ENCODE measurements at places on chromosomes 5 and 9.

DNA sequence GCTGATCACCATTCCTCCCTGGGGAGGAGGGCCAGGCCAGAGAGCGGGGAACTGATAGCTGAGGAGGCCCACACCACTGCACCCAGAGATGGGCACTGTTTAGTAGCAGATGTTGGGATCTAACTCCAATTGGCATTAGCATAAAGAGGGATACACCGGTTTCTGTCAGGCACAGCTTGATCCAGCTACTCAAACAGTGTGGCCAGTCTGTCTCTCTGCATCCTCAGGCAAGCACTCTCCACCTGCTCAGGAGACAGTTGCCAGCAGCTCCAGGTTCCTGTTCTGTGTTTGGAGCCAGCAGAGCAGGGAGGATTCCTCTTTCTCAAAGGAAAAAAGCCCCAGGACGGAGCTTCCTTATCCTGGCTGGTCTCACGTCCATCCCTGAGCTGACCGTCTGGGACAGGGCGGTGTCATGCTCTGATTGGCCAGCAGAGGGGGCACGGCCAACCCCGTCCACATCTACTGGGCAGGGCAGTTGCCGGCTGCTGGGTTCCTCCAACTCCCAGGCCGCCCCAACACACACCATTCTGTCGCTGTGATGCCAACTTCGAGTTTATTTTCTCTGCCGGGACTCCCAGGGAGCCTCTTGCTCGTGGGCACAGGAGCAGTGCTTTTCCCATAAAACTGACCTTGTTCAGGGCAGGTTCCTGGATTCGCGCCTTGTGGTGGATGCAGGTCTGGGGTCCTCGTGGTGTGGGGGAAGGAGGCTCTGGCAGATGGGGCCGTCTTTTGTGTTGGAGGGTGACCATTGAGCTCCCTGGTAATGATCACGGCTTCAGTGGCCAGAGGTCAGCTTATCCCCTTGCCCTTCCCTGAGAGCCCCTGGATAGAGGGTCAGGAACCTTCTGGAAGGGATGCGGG lies 47.9 kb downstream of the COL5A1 start:
- H3K4me1 ChIP-seq: peaks cover 7% of the 10 kb centered on the region
- no peaks in the 10 kb centered on the region for H3K36me3 ChIP-seq
- DNase-seq: no peak

- H3K36me3 ChIP-seq: no peaks in the 10 kb centered on the region
- H3K4me1 ChIP-seq: no peaks in the 10 kb centered on the region
- no peak overlapping the region for H3K27ac ChIP-seq
- no peaks in the 10 kb centered on the region for H3K27me3 ChIP-seq
- H3K4me3 ChIP-seq: no peak overlapping the region
Observed at GRCh38 chr9:15622318-15622971, 69.6 kb downstream of the CCDC171 start.

- H3K27me3 ChIP-seq: no peaks in the 10 kb centered on the region
- H3K27ac ChIP-seq: peak overlapping the region; percentile 71
- H3K4me1 ChIP-seq: peaks cover 93% of the 10 kb centered on the region
Observed at GRCh38 chr5:1517838-1518237, 5.9 kb downstream of the LPCAT1 start.

GRCh38 chr9:123863164-123863855 lies 66.6 kb downstream of the DENND1A start:
- no peaks in the 10 kb centered on the region for H3K27me3 ChIP-seq
- no peak for DNase-seq
- H3K4me3 ChIP-seq: no peak overlapping the region

GRCh38 chr9:113775749-113776148 lies 100.4 kb upstream of the ZNF618 start:
- no peak overlapping the region for H3K4me3 ChIP-seq
- no peaks in the 10 kb centered on the region for H3K36me3 ChIP-seq
- no peak for DNase-seq
- H3K4me1 ChIP-seq: no peaks in the 10 kb centered on the region

DNA sequence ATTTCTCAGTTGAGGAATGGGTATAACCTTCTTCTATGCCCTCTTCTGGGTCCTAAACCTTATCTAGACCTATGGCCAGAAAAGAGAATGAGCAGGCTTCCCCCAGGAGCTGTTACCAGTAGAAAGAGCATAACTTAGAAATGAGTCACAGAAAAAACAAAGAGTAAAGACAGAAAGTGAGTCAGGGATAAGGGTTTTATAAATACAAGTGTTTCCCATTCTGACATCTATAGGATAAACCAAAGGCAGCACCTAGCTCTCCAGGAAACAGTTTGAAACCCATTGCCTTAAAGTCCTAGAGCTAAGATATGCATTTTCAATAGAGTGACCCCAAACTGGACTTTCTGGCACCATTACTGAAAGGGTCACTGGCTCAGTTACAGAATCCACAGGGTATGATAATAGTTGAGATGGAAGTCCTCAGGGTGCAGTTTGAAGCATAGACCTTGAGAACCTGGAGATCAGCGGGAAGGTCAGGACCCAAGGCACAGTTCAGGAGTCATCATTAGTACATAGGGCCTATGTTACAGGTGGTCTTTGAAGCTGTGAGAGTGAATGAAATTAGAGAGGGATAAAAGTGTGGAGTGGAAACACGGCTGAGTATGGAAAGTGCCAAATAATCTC lies 42.7 kb upstream of the LIFR start:
- H3K4me3 ChIP-seq: no peak overlapping the region
- H3K27me3 ChIP-seq: no peaks in the 10 kb centered on the region
- DNase-seq: no peak
- H3K4me1 ChIP-seq: no peaks in the 10 kb centered on the region
- H3K27ac ChIP-seq: no peak overlapping the region

DNA sequence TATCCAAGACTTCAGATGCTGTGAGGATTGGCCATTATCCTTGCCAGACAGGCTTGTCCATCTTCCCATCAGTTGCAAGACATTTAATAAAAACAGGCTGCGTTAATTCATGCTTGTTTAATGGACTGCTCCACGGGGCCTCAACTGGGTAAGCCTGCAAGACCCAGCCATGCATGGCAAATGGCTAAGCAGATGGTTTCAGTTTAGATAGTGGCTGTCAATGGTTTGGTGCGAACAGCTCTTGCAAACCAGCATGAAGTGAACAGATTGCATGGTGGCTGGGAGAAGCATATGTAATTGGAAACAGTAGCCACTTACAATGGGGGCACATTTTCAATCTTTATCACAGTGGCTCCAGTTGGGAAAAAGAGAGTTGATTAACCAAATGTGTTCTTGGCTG lies 628.2 kb upstream of the KLF4 start:
- DNase-seq: no peak
- no peak overlapping the region for H3K4me3 ChIP-seq
- H3K27me3 ChIP-seq: no peaks in the 10 kb centered on the region
- no peak overlapping the region for H3K27ac ChIP-seq
- no peaks in the 10 kb centered on the region for H3K36me3 ChIP-seq
- H3K4me1 ChIP-seq: no peaks in the 10 kb centered on the region

- no peak for DNase-seq
- no peaks in the 10 kb centered on the region for H3K27me3 ChIP-seq
- H3K27ac ChIP-seq: no peak overlapping the region
- no peaks in the 10 kb centered on the region for H3K4me1 ChIP-seq
- H3K4me3 ChIP-seq: no peak overlapping the region
Observed at GRCh38 chr9:133264235-133264764, 10.7 kb downstream of the ABO start.

- no peak overlapping the region for H3K4me3 ChIP-seq
- no peaks in the 10 kb centered on the region for H3K27me3 ChIP-seq
- H3K4me1 ChIP-seq: no peaks in the 10 kb centered on the region
- DNase-seq: no peak
- no peak overlapping the region for H3K27ac ChIP-seq
- H3K36me3 ChIP-seq: no peaks in the 10 kb centered on the region
Observed at GRCh38 chr5:119578937-119579336, 50.4 kb upstream of the FAM170A start.

DNA sequence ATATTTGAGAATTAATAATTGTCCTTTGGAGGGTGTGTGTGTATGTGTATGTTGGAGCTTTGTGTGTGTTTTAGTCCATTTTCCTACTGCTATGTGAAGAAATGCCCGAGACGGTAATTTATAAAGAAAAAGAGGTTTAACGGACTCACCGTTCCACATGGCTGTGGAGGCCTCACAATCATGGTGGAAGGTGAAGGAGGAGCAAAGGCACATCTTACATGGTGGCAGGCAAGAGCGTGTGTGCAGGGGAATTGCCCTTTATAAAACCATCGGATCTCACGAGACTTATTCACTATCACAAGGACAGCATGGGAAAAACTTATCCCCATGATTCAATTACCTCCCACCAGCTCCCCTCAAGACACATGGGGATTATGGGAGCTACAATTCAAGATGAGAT lies 44.1 kb downstream of the TMC1 start:
- DNase-seq: no peak
- no peaks in the 10 kb centered on the region for H3K27me3 ChIP-seq
- no peaks in the 10 kb centered on the region for H3K4me1 ChIP-seq
- no peaks in the 10 kb centered on the region for H3K36me3 ChIP-seq
- no peak overlapping the region for H3K27ac ChIP-seq

GRCh38 chr5:137794863-137795262 lies 40.7 kb upstream of the HNRNPA0 start:
- no peaks in the 10 kb centered on the region for H3K4me1 ChIP-seq
- no peak overlapping the region for H3K27ac ChIP-seq
- H3K27me3 ChIP-seq: no peaks in the 10 kb centered on the region
- no peak for DNase-seq
- H3K36me3 ChIP-seq: no peaks in the 10 kb centered on the region

DNA sequence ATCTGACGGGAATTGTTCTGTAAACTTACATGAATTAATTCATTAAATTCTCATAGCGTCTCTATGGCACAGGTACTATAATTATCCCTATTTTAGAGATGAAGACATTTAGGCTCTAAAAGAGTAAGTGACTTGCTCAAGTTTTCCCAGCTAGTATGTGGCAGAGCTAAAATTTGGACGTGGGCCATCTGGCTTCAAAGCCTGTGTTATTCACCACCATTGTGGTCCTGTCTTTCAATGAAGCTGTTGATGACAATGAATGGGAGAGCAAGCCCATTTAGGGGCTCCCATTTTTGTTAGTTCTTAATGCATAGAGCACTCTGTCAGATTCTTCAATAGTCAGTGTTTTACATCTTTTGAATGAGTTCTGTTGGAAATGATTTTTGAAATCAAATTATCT lies 236.0 kb upstream of the CD180 start:
- H3K4me3 ChIP-seq: no peak overlapping the region
- no peaks in the 10 kb centered on the region for H3K36me3 ChIP-seq
- H3K4me1 ChIP-seq: no peaks in the 10 kb centered on the region
- DNase-seq: no peak
- H3K27ac ChIP-seq: no peak overlapping the region
- no peaks in the 10 kb centered on the region for H3K27me3 ChIP-seq

All from T-cell (primary cell).